ENCODE measurements at places on chromosomes 13 and 19.

GRCh38 chr13:109790086-109790485, 3.7 kb upstream of the IRS2 start:
- no peak for DNase-seq

GRCh38 chr19:14072535-14073260, at the start of gene MISP3:
Gene MISP3 (plus strand): TSS chr19:14072786. CDS start chr19:14073310, 524 bp downstream.
- peak; percentile 34 for DNase-seq

- DNase-seq: peak; percentile 59
Observed at GRCh38 chr13:106083620-106084350, 451.7 kb downstream of the EFNB2 start.

DNA sequence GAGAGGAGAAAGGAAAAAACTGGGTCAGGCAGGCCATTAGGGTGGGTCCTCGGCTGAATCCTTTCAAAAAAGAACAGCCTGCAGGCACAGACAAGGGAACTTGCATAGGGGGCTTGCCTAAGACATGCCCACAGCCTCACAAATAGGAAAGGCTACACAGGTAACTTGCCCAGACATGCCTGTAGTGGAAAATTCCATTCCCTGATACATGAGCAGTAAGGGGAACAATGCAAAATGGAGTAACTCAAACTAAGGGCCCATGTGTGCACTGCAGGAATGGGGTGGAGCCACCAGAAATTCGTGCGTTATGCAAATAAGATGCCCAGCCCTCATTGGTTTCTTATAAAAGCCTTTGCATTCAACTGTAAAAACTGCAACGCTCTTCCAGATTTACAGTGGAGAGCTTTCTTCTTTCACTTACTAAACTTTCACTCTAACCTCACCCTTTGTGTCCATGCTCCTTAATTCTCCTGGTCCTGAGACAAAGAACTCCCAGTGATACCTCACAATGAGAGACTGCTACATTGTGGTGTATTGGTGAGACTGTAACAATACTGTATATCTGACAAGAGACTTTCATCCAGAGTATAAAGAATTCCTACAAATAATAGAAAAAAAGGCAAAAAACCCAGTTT, 59.5 kb upstream of the SLITRK1 start:
- DNase-seq: peak; percentile 21

DNA sequence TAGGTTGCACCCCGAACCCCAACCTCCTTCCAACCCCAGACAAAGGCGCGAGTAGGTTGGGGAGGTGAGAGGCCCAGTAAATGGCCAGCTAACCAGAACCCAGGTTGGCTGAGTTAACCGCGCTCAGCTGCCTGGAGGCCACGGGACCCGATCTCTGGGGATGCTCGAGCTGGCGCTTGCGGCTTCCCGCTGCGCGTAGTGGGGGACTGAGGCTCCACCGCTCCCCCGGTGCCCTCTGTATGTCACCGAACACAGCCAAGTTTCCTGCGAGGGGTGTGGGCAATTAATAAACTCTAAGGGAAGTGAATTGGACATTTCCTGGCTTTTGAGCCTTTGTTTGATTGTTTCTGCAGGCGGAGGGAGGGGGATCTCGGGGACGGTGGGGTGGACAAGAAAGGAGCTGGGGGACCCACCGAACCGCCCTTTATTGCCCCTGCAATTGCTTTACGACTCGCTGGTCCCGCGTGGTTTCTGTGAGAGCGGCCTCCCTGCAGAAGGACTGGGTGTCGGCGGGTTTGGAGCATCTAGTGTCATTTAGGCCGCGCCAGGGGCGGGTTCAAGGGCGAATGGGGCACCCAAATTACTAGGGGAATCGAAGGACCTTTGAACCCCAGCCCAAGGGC, 3.5 kb upstream of the ZIC5 start:
- no peak for DNase-seq
